Motor neuron (in vitro differentiated cells): ENCODE measurements at places on chromosomes 3 and 15.
A peak's percentile ranks its signal among the peaks of the same experiment; 100 is the strongest.

DNA sequence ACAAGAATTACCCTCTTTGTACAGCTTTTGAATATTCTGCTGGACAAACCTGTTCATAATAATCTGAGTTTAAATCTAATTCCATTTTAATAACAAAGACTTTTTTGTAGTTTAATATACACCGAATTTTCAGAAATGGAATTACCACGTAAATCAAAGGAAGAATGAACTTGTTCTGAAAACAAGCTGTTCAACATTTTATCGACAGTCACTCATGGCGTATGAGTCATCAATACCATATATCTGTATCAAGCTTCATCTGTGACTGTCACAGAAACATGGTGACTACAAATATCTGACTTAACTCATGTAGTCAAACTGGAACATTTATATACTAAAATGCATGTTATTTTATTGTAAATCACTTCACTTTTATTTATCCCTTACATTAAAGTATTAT, 90.0 kb downstream of the EFL1 start:
- no peak for ATAC-seq

DNA sequence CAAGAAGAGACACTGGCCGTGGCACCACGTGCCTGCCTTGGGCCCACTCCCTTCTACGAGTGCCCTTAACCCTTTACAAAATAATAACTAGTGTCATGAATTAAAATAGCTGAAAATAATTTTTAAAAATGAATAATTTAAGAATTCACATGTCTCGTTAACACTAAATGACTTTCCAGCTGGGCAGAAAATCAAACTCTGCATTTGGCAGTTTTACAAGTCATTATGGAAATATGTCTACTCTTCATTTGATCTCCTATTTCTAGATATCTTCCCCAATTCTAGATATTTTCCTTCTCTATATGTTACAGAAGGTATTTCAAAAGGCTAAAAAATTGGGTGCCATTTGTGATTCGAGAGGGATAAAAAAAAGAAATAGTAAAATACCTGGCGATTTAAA, 100.2 kb downstream of the RORA start:
- ATAC-seq, result no peak

DNA sequence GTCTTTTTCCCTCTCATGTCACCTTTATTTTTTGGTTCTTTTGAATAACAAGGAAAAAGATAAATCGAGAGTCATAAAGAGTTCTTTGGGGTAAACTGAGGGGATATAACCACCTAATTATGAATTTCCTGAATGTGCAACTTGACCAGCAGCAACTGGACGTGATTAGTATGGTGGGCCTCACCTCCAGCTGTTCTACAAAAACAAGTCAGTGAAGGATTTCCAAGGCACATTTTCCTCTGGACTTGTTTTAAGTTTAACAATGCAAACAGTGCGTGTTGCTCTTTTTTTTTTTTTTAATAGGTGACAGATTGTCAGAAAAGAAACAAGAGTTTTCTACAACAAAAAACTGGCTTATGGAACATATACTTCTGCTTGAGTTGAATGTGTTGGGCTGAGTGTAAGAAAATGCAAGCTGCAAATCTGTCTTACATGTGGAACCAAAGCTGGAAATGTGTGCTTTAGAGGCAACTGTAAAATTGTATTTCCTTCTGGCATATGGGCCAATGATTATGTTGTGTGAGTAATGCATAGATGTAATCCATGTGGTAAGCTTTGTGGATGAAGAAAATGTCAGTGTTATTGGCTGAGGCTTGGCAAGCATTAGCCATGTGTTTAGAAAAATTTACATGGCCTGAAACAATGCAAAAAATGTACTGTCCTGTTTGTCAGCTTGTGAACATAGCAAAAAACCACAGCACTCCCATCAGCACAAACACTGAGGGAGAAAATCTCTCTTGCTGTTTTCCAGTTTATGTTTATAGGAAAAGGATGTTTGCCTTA, 44.5 kb upstream of the FNDC3B start:
- ATAC-seq, result no peak

DNA sequence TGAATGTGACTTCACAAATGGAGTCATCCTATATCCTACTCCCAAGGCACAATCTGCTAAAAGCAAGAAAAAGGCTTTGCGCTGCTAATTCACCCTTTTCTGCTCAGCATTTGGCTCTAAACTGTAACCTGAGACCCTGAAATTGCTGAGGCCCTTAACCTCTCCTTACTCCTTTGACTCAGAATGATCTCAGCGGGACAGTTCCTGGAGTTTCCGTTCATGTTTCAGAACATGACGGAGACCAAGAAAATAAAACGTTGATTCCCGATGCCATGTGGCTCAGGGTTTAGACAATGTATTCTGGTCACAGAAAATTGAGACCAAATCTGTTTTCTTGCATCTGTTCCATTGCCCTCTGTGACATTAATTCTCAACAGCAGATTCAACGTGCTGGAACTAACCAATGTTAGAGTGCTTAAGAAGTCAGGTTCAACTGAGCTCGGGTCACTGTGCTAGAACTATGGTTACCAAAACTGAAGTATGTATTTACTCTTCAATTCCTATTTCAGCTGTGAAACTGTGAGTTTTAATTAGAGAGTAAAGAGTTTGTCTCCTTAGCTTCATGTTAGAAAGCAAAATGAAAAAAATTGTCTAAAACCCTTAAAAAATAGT, 45.4 kb upstream of the TMC3 start:
- ATAC-seq, result no peak

- peak; percentile 36 for ATAC-seq
Observed at GRCh38 chr15:33959844-33960548, 8.3 kb upstream of the CHRM5 start.
